ENCODE measurements at places on chromosomes 11 and 22.

GRCh38 chr22:29267462-29267857 lies 321 bp downstream of the RHBDD3 start:
- no peak for DNase-seq

DNA sequence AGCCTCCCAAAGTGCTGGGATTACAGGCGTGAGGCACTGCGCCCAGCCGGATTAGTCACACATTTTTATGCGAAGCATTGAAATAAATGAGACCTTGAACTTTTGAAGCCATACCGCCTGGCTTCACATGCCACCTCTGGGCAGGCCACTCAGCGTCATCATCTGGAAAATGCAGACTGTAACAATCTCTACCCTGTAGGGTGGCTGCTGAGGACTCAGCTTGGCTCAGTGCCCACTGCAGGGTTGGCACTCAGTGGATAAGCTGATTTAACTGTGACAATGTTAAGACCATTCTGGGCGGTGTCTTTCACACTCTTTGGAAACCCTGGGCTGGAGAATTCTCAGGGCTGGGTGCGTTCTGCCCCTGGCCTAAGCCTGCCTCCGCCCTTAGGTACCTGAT lies 8.5 kb downstream of the SH3BP1 start:
- no peak for DNase-seq

DNA sequence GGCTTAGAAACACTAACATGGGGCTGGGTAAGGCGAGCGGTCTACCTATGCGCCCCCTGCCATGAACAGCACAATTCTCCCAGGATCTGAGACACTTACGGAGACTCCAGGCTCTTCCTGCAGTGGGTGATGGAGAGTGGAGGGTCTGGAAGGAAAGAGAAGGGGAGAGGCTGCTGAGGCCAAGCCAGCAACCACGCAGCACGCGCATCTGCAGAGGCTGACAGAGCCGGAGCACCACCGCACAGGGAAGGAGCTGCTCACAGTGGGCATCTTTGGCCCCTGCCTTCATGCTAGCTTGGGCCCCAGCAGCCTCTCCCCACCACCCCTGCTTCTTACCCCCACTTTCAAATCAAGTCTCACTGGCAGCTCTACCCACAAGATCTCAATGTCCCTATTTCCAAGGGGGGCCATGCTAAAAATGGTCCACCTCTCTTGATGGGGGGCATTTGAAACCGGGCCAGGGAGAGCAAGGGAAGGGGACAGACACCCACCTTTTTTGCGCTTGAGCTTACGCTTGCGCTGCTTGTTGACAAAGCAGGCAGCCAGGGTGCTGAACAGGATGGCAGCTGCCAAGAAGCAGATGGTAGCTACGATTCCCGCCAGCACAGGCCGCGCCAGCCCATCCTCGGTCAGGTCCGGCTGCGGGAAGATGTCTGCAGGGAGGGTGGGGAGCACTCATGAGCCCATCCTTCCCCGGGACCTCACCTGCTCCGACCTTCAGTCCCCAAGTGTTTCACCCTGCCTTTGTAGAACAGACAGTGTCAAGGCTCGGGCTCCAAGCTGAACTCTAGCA lies 34.5 kb downstream of the IGSF9B start:
- DNase-seq, result no peak

DNA sequence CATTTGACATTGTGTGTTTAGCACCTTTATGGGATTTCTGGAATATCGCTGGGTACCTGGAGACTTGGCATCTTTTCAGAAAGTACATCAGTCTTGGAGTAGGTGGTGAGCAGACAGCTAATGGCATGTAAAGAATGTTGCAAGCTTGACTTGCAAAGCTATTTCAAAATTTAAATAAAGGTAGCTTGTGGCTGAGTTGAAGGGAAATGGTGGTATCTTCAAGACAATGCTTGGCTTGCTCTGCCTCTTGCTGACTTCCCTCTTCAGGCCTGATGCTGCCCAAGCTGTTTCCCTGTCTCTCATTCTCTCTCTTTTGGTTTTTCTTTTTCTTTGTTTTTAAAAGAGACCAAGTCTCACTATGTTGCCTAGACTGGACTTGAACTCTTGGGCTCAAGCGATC lies 13.2 kb downstream of the ZNRF3 start:
- no peak for DNase-seq

- no peak for DNase-seq
Observed at GRCh38 chr11:57776031-57776521, 14.5 kb downstream of the CTNND1 start.

DNA sequence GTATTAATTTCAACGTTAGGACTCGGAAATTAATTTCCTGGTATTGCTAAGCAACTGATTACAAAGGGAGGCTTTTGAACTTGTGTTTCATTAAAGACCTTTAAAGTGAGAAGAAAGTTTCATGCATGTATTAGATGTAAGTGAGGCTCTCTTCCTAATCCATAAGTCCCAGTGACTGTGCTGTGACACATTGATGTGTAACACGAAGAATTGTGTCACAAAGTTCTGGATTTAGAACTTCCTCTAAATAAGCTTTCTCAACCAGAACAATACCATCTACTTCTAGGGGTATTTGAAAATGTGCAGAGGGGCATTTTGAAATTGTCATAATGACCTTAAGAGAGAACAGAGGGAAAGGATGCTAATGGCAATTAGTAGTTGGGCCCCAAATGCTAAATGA lies 14.4 kb downstream of the DCUN1D5 start:
- no peak for DNase-seq

GRCh38 chr11:23730307-23730998 lies 766.4 kb upstream of the LUZP2 start:
- DNase-seq, result no peak

GRCh38 chr11:65188486-65188885 lies 6.8 kb downstream of the CAPN1 start:
- no peak for DNase-seq

- no peak for DNase-seq
Observed at GRCh38 chr11:78318321-78319114, 99.1 kb downstream of the GAB2 start.

GRCh38 chr11:117092951-117093590 lies 5.2 kb downstream of the SIK3 start:
- DNase-seq, result no peak

GRCh38 chr22:41517172-41518047 lies 26.9 kb downstream of the POLR3H start:
- no peak for DNase-seq

GRCh38 chr11:117808784-117809183 lies 11.8 kb upstream of the DSCAML1 start:
- DNase-seq, result no peak

DNA sequence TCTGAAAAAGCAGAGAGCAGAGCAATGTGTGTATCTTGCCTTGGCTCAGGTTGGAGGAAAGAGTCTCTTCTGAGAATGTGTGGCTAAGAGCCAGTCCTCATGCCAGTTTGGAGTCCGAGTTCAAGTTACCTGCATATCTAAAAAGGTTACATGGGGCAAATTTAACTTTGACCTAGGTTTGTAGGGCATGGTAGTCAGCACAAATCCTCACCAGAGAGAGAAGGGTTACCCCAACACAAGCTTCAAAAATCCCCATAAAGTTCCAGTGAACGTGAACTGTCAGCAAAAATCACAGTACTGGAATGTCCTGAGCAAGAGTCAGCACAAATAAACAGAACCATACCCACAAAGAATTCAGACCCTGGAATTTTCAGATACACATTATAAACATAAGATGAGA lies 13.8 kb downstream of the SDHD start:
- DNase-seq, result no peak

DNA sequence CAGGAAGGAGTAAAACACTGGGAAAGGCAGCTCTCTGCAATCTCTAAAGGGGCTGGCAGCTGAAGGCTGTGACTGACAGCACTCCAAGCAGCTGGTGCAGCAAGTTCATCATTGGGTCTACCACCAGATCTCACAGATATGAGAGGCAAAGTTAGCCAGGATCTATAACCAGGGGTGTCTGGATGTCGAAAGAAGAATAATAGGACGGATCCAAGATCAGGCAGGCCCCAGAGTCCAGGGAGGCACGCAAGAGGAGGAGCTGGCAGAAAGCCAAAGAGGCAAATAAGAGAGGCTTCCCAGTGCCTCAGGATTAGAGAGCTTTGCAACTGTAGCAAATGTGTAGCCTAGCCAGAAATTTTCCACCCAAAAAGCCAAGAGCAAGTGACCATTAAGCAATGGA lies 77.1 kb downstream of the RBMXL2 start:
- no peak for DNase-seq

- no peak for DNase-seq
Observed at GRCh38 chr22:43734370-43735150, 77.5 kb downstream of the EFCAB6 start.

DNA sequence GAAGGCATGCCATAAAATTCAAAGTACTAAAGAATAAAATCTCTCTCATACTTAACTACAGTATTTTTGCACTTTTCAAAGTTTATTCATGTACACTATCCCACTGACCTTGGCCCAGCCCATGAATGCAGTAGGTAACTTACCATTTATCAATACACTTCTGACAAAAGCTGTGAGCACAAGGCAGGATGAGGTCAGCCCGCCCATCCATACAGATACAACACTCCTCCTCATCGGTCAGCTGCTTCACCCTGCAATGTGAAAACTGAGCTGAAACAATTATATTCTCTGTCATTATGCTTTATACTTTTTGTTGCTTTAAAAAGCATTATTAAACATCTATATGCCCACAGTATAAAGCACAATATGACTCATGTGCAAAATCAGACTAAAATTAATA lies 22.1 kb downstream of the RNF141 start:
- no peak for DNase-seq

DNA sequence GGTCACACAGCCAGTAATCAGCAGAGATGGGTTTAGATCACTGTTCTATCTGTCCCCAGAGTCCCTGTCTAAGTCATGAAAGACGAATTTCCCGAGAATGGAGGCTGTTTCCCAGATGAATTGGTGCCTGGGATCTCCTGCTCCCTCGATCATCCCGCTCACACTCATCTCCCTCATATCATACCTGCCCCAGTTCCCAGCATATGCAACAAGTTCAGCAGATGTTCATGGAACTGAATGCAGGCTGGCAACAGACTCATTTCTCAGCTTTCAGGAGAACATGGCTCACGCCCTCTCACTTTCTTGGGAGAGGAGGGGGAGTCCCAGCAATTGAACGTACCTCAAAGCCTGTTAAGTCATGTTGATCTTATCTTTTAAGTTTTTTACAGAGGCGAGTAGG lies 22.1 kb downstream of the CD6 start:
- no peak for DNase-seq

DNA sequence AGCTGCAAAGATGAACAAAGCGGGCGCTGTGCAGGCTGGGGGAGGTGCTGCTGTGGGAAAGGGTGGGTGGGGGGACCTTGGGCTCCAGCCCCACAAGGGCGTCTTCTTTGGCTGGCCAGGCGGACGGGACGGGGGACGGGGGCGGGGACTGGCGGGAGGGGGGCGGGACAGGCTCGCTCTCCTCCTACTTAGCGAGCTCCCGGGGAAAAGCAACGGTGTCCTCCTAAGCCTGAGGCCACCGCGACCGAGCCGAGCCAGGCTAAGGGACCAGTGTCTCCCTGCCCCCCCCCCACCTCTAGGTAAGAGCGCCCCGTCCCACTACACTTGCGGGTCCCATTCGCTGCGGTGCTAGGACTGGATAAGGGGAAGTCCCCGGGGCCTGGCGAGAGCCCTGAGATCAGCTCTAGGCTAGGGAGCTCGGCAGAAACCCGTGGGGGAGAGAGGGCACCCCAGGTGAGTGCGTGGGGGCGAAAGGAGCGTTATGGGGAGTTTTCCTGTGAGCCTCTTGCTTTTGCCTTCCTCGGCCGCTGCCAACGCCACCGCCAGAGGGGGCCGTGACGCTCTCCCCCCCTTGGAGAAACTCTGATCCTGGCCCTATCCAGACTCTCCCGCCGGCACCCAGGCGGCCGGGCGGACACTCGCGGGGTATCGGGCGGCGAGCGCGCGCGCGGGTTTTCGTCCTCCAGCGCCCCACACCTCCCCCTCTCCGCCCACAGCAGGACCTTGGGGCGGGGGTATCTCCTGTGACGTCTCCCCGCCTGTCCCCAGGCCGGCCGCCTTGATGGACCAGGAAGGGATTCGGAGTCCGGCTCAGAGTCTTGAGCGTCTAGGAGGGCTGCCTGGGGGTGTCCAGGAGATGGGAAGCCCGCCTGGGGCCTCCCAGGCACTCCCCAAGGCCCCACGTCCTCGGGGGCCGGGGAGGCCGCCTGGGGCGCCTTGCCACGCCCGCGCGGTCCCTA lies at the start of gene PHLDB1:
PHLDB1 (plus strand) TSS at position 215 of the 959 bp plus-strand sequence. CDS start 6,222 bp downstream, outside the sequence.
- peak; percentile 40 for DNase-seq

DNA sequence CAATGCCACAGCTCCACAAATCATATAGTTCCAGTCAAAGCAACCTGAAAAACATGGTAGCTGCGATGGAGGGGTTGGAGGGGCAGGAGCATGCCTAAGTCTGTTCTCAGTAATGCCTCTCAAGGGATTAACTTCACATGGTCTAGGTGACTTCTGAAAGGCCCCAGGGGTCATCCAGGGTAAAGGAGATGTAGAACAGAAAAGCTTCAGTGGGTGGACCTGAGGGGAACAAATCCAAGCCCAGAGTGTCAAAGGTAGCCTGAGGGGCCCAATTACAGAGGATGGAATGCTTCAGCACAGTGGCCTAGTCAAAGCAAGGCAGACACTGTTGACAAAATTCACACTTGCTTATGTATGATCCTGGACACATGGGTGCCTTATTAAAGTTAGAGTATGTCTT lies 23.3 kb downstream of the OR4D9 start:
- DNase-seq, result no peak

DNA sequence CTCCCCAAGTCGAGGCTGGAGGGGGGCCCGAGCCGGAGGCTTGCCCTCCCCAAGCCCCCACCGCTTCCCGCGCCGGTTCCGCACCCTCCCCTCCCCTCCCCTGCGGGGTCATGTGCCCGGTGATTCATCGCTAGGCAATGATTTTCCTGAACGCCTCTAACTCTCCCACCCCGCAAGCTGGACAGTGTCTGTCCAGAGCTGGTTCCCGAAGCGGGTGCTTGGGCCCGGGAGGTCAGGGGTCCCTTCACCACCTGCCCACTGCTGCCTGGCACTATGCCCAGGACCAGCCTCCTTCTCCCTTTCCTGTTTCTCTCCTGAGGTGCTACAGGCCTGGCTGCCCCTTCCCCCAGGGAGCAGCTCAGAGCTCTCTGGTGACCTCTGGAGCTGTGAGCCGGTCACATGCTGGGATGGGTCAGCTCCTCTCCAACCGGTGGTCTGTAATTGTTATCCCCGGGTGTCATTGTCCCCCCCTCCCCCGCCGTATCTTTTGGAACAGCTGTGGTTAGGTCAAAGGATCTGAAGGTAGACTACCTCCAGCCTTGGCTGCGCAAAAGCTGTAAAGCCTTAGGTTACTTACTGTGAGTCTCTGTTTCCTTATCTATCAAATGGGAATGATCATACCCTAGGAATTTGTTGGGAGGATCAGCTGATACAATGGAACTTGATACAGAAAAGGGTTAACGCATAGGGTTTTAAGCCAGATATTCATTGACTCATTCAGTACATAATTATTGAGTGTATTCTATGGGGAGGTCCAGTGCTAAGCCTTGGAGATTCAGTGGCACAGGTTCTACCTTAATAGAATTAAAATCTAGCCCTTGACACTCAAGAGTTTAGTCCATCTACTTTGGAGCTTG lies 753 bp downstream of the STX3 start:
- peak; percentile 51 for DNase-seq

DNA sequence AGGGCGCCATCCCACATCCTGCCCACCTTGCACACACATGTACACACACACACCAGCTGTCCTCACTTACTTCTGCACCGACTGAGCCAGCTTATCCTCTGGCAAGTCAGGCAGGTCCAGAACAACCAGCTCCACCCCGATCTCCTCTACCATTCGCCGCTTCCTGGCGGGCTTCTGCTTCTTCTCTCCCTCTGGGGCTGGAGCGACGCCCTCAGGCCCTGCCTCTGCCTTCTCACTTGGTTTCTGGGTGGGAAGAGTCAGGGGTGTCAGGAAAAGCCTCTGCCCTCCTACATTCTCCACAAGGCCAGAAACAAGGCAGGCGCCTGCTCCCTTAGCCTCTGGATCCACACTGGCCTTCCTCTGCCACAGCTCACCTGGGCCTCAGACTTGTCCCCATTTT lies 8.4 kb downstream of the HYOU1 start:
- no peak for DNase-seq

GRCh38 chr22:27835446-27835845 lies 33.9 kb upstream of the MN1 start:
- no peak for DNase-seq
